CD4-positive, alpha-beta T cell treated with Interleukin-2 at 100 ng/mL for 4 hours (primary cell): ENCODE measurements at places on chromosomes 7 and 10.

DNA sequence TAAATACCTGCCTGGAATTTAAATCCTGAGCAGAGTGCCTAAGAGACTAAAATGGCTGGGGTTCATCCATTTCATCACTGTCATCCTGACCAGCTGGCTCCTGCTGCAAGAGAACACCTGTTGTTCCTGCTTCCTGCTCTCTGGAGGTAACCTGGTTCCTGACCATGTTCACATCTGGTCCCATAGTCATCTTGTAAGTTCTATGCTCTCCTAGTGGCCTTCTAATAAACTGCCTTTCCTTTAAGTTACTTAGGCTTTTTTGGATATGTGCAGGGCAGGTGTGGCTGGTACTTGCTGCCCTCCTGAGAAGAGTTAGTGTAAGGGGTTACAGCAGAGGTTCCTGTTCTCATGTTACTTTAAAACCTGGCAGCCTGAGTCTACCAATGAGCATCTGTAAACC, 80.0 kb downstream of the NRCAM start:
- DNase-seq, result no peak

GRCh38 chr7:7522421-7522820, 13.3 kb downstream of the COL28A1 start:
- DNase-seq, result no peak

DNA sequence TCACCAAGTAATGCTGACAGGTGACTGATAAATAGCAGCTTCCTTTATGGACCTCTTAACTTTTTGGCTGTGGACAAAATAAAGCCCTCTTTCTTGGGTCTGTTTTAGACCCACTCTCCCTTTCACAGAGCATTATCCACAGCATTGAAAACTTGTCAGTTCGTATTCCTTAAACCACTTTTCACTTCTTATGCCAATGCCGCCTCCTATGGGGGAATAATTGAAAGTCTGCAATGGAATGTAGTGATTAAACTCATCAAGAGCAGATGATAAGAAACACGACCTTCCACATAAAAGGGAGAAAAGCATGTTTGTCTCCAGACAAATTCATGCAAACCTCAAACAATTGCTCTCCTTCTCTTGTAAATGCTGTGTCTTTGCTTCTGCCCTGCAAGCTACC, 153.4 kb downstream of the SORCS1 start:
- no peak for DNase-seq

DNA sequence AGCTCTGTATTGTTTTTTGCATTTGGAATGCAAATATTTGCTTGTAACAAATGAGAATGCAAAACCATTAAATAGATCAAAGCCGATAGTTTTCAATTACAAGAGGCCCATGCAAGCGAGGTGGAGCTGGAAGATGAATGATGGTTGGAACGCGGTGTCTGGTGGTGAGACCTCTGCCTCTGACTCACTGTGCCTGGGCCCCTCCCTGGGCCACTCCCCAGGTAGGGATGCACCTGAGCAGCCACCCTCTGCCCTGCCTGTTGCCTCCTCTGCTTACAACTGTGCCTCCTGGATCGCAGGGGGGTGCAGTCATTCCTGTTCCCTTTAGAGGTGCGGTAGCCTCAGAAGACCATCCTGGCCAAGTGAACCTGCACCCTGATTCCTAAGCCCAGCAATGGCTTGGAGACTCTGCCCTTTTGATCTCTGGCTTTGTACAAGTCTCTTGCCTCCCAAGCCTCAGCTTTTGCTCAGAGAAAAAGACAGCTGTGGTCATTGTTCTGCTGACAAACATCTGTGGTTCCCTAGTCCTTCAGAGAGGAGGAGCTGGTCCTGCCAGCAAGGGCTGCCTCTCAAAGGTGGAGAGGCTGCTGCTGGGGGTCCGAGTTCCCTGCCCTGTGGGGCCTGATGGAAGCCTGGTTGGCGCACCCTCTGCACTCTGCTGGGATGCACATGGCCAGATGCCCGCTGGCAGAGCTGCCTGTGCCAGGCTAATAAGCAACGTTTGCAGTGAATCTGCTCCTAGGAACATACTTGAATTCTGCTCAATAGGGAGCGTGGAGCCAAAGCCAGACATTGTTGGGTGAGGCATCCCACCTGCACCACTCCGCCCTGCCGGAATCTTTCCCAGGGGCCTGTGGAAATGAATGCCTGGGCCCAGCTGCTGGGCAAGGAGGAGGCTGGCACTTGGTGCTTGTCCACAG, 126.3 kb upstream of the TCERG1L start:
- no peak for DNase-seq

DNA sequence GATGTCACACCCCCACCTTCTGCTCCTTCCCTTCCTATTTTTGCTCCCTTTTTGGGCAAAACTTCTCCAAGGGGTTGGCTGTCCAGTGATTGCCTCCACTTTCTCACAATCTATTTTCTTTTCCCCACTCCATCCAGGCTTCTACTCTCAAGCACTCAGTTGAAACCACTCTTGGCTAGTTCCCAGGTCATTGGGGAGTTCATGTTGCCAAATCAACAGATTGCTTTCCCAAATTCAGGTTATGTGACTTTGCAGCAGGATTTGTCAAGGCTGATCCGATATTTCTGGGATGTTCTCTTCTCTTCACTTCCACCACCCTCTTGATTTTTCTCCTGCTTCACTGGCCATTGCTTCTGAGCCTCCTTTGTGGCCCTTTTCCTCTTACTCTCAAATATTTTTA, 258.7 kb upstream of the SLC26A5 start:
- DNase-seq, result no peak

- peak; percentile 2 for DNase-seq
These were observed 319.6 kb downstream of the GRID1 start for GRCh38 chr10:86046845-86047460.

DNA sequence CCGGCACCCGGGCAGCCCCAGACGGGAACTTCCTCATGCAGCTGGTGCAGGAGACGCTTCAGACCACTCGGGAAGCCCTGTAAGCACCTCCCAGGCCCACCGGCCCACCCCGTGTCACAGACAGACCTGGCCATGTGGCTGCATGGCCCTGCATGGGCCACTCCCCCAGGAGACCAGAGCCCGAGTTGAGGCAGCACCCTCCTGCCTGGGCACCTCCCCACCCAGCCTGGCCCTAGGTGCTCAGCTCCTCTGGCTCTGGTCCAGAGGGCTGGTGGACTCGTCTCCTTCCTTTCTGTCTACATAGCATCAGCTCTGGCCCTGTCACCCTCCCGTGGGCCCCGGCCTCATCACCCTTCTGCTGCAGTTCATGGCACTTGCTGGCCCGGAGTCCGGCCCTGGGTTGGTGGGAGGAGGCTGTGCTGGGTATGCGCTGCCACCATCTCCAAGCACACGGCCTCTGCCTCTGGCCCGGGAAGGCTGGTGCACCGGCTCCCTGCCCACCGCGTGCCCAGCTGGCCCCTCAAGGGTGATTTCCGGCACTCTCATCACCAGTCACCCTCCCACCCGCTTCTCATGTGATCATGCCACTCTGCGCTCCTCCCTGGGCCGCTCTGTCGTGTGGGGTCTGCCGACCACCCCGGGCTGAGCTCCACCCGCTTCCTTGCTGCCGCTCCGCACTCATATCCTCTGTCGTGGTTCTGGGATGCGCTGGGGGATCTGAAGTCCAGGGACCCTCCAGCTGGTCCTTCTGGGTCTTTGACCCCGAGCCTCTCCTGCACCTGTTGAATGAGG, 53.1 kb upstream of the DPYSL4 start:
- DNase-seq, result no peak
